Endothelial cell of umbilical vein (primary cell): ENCODE measurements at places on chromosomes 11 and 22. TPM values are rescaled to one million over a fixed set of nuclear protein-coding genes. Genes with fewer than 3 reads are reported as not detected.

DNA sequence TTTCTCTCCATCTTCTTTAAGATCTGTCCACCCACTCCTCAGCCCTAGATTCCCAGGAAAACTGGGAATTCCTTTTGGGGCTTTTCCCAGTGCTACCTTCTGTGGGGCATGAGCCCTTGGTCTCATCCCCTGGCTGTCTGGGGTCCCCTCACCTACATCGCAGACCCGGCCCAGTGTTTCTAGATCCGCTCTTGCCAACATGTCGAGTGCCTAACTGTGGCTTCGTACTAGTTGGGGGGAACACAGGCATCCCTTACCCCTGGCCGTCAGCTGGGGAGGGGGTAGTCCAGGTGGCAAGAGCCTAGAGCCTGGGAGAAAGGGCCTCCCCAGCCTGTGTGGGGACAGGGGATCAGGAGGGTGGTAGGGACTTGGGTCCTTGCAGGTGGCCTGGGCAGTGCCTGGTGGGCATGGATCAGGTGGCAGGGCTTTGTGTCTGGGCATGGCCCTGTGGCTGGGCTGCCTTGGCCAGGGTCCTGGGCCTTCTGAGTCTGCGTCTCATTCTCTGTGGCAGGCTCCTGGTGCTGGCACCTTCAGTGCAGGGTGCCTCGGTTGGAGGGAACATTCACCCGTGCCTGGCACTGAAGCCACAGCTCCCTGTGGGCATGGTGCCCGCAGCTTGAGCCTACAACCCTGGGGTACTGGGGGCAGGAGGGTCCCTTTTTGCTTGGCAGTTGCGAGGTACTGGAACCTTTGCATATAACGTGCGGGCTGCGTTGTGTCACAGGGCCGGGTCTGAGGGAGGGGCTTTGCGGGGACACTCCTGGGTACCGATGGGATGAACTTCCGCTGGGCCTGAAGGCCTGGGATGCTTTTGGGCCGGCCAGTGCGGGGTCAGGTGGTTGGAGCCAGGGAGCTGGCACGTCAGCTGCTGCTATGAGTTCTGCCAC lies 4.1 kb downstream of the KCNQ1 start:
- DNase-seq = no peak

DNA sequence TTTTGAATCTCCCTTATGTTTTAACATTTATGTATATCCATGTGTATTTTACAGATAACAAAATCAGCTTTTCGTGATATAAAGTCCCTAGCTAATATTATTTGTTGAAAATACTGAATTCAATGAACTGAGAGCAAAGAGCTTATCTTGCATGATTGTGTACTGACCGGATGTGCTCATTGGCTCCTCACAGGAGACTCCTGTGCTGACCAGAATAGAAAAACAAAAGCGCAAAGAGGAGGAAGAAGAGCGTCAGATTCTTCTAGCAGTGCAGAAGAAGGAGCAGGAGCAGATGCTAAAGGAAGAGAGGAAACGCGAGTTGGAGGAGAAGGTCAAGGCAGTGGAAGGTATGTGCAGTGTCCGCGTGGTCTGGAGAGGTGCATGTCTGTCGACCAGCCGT lies 39.4 kb upstream of the SLC25A18 start:
- no peak for DNase-seq

The ATG2A gene
- polyA plus RNA-seq = 13.4 and 17.6 TPM in 2 replicates

The FGF3 gene
- polyA plus RNA-seq = not detected in 2 replicates

The MUC5B gene
- polyA plus RNA-seq = not detected in 2 replicates

DNA sequence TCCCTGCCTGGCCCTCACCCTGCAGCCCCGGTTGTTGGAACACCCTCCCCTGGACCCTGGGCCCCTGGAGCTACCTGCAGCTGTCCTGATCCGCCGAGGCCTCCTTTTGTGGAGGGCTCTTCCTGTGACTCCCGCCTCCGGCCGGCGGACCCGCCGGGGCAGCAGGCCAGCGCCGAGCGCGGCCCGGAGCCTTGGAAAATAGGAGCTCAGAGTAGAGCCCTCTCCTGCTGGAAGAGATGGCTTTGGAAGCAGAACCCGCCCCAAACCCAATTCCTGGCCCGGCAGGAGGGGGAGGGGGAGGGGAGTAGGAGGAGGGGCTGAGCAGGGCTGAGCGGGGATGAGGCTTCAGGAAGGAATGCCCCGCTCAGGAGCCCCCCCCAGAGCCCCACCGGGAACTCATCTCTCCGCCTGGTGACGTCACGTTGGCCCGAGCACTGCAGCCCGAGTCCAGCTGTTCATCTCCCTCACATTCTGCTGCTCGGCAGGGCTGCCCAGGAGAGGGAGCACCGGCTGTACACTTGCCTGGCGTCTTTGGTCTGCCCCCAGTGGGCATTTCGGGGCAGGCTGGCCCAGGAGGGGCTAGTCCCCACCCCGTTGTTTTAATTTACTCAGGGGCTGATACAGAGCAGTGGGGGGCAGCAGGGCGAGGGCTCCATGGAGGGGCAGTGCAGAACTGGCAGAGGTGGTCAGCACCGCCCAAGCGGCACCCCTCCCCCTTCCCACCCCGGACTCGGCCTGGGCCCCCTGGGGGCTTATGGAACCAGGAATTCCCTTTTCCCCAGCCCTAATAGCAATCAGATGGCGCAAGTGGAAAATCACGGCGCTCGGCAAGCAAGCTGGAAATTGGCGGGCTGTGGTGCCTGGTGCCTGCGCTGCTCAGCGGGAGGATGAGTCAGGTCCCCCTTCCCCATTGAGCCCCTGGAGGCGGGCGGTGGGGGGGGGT lies at the start of gene MRGPRF:
Gene MRGPRF, minus strand, starts transcription at position 238 of the 943 bp plus-strand sequence. CDS start 3,345 bp downstream, outside the sequence.
- DNase-seq = no peak

DNA sequence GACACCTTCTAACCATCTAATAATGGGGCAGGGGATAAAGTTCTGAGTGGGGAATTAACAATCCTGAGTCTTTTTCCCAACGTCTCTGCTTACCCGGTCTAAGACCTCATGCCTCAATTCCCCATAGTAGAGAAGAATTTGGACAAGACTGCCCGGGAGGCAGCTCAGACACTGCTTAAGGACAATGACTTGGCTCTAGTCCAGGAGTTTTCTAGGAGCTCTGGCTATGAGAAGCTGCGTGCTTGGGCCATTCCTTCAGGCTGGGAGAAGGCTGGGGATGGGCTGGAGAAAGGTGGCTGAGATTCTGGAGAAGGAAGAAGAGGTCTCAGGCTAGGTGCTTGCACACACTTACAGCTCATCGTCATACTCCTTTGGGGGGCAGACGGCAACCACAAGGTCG lies 19.8 kb upstream of the ABCC8 start:
- peak; percentile 19 for DNase-seq

DNA sequence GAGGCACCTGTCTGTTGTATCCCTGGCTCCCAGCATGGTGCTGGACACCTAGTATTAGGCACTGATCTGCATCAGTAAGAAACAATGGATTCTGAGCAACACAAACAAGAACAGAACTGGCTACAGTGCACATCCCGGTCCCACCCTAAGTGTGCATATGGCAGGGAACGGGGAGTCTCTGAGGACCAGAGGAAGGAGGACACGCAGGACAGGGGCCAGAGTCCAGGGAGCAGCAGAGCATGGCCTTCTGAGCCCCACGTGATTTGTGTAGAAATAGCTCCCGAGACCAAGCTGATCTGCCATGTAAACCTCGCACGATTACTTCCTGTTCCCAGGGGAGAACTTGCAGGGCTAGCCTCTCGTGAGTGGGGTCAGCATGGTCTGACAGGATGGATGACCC lies 12.7 kb upstream of the SNX32 start:
- DNase-seq = no peak

- no peak for DNase-seq
These were observed 112.9 kb downstream of the SPON1 start for GRCh38 chr11:14075118-14076078.

DNA sequence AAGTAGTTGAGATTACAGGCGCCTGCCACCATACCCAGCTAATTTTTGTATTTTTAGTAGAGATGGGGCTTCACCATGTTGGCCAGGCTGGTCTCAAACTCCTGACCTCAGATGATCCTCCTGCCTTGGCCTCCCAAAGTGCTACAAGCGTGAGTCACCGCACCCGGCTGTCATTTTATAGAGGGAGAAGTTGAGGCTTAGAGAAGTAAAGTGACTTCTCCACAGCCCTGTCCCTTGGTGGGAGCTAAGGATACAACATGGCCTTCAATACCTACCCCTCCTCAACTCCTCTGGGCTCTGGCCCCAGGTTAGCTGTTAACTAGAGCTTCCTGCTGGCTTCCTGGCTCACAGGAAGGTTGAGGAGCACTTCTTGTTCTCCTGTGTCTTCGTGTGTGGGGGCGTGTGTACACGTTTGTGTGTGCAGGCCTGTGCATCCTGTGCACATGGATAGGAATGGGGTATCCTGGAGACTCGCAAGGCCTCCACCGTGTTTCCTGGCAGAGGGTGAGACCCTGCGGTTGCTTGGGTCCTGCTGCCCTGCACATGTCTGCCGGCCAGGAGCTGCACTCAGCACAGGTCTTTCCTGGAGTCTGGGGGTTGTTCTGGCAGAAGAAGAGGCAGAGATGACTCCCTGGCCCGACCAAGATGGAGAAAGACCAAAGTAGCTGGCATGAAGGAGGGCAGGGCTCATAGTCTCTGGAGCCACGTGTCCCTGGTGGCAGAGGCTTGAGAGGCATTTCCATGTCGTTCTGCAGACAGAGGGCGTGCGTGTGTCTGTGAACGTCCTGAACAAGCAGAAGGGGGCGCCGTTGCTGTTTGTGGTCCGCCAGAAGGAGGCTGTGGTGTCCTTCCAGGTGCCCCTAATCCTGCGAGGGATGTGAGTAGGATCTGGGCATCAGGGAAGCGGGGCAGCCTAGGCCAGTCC lies 2.4 kb downstream of the SIDT2 start:
- peak; percentile 65 for DNase-seq

DNA sequence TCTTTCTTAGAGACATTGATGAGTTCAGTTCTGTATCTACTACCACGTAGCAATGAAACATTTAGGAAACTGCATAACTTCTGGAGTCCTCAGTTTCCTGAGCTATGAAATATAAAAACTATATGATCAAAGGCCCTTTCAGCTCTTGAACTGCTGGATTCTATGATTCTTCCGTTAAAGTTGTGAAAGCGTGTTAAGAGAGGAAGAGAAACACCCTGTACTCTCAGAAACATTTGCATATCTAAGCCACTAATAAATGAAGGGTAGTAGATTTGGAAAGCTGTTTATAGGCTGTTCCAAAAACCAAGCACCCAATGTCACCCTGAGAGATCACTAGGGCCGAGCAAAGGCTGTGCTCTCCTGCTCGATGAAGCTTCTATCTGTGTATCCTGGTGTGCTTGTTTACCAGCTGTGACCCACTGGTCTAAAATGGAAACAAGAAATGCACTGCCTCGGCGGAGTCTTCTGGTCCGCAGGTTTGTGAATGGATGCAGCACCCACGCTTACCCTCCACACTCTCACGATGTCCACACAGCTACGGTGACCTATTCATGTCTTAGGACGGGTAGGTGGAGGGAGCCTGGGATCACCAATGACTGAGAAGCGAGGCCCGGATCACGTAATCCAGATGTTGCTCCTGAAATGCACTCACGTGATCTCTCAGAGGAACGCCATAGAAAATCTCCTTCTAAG lies 325.8 kb downstream of the OPCML start:
- no peak for DNase-seq

- DNase-seq = peak; percentile 82
These were observed 26.5 kb downstream of the SCGB1A1 start for GRCh38 chr11:62445314-62445740.

DNA sequence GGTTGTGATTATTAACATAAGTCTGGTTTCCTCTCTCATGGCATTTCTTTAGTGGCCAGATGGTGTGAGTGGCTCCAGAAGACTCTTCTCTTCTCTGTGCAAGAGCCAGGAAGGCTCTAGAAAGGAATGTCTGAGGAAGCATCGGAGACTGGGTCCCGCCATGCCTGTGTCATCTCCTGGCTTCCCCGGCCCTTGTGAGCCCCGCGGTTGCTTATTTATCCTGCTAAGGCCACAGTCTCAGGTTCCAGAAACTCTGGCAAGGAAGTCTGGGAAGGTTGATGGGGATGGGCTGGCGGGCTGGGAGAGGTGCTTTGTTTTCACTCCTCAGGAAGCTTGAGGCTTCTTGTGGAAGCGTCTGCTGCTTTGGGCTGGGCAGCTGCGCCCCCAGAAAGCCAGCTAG lies 18.9 kb downstream of the BCR start:
- DNase-seq = peak; percentile 77

The PSMD13 gene
- polyA plus RNA-seq = 175 and 214 TPM in 2 replicates

DNA sequence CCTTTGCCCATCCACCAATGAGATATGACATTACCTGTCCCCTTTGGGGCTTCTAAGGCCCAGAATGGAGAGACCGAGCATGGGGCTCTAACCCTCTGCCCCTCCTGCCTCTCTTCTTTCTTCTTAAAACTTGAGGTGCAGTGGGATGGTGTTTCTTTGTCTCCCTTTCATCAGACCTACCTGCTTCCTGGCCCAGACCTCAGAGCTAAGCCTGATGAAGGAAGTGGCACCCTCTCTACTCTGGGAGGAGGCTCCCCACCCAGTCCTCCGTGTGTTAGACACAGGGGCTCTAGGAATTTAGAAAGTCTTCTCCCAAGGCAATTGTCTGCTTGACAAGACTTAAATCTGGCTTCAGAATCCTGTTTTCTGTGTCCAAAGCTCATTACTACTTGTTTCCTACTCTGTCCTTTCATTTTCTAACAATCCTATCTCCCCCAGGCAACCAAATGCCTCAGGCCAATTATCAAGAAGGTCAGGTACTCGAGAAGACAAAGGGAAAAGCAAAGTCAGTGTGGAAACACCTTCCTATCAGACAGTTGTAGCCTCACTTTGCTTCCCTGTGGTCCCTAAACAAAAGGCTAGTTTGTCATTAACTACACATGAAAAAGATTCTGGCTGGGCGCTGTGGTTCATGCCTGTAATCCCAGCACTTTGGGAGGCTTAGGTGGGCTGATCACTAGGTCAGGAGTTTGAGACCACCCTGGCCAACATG lies 20.3 kb upstream of the PARVA start:
- no peak for DNase-seq

GRCh38 chr11:27008811-27009535 lies 15.1 kb downstream of the FIBIN start:
- no peak for DNase-seq

The BTG4 gene
- polyA plus RNA-seq = not detected in 2 replicates

- DNase-seq = no peak
These were observed 171.1 kb downstream of the TENM4 start for GRCh38 chr11:79269611-79270307.

The OR4C46 gene
- polyA plus RNA-seq = not detected in 2 replicates

The SCGB1D2 gene
- not detected in 2 replicates for polyA plus RNA-seq

The OMP gene
- polyA plus RNA-seq = 0.30 TPM in 1 of 2 replicates, not detected in the other

GRCh38 chr11:58963551-58964104 lies 24.3 kb downstream of the GLYATL1 start:
- no peak for DNase-seq

DNA sequence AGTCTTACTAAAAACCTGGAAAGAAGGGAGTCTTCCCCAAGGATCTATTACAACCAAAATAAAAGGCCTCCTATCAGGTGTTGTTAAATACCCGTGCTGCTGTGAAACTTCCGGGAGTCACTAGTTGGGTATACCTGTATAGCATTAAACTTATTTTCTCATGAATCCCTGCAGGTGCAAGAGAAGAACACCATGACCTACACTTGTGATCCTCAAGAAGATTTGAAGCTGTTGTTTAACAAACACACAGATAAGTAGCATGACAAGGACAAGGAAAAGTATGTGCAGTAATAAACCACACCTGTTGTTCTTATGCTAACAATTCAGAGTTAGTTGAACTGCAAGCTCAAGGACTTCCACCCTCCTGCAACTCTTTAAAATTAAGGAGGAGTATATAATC lies 12.0 kb downstream of the OR4C45 start:
- no peak for DNase-seq

- DNase-seq = no peak
These were observed 591.8 kb downstream of the BUD13 start for GRCh38 chr11:116180806-116181600.

GRCh38 chr11:70456921-70457532 lies 58.7 kb downstream of the CTTN start:
- DNase-seq = peak; percentile 9

- no peak for DNase-seq
These were observed 5.3 kb downstream of the RELA start for GRCh38 chr11:65657426-65657825.

GRCh38 chr22:21694795-21695429 lies 29.1 kb downstream of the PPIL2 start:
- DNase-seq = no peak

The EFCAB6 gene
- polyA plus RNA-seq = 0.07 TPM in 1 of 2 replicates, not detected in the other
